ENCODE measurements at places on chromosomes 6 and 20.

GRCh38 chr6:33633462-33634158 is 12.5 kb downstream of the ITPR3 start:
- DNase-seq: peak; percentile 62

DNA sequence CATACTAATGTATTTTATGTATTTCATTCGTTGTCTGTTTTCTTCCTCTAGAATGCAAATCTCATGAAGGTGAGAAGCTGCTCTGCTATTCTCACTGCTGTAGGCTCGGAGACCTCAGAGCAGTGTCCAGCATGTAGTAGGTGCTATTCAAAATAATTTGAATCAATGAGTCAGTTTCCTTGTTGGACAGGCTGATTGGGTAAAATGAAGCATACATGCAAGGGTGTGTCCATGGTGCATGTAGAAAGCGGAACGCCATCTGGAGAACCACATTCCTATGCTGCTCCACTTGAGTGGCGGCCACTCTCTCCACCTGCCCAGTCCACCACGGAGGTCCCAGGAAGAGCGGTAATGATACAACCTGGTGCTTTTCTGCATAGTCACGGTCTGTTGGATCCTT is 412.1 kb downstream of the QKI start:
- no peak for DNase-seq

DNA sequence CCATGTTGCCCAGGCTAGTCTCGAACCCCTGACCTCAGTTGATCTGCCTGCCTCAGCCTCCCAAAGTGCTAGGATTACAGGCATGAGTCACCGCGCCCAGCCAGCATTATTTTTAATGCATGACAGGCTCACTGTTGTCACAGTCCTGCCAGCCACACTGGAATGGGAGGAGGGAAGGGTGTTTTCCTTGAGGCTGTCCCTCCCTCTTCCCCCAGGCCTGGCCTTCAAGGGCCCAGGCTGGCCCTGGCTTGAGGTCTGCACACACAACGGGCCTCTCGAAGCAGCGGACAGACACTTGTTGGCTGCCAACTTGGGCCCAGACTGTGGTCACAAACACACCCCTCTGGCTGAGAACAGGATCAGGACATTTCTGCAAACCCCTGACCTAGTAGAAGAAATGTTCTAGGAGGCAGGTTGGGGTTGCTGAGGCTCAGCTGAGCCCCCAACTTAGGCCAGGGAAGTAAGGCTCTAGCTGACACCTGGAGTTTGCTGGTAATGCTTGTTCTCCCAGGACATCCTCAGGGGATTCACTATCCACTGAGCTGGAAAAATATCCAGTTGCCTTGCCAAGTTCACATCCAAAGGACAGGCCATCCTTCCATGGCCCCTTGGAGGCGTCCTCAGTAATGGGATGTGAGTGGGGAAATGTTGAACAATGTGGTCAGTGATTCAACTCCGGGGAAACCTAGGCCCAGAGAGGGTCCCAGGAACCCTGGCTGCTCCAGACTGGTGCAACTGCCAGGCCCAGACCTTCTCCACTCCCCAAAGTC is 9.9 kb downstream of the SNTA1 start:
- DNase-seq: no peak

- DNase-seq: no peak
Observed at GRCh38 chr20:14657266-14658005, 320.0 kb upstream of the FLRT3 start.

DNA sequence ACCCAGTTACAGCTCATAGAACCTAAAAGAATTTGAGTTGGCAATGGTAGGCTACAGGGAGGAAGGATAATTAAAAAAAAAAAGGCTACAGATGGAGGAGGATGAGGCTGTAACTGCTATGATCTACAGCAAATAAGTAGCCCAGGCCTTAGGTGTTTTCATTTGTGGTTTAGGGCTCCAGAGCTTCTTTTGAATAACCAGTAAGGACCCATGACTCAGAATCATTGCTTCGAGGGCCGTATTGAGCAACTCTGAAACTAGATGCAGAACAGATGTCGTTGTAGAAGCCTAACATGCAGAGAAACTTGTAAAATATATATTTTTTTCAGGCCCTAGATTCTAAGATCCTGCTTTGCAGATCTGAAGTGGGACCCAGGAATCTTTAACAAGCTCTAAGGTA is 19.0 kb upstream of the ASIP start:
- peak; percentile 94 for DNase-seq

- DNase-seq: no peak
Observed at GRCh38 chr6:54308289-54308985, at the start of gene TINAG. Gene TINAG, plus strand, starts transcription at chr6:54308441. Its CDS starts 110 bp downstream, at chr6:54308551.

All from fibroblast of pulmonary artery (primary cell).